ENCODE measurements at places on chromosomes 16 and 17.
A peak's percentile ranks its signal among the peaks of the same experiment; 100 is the strongest.

GRCh38 chr17:47978324-47978723 is 7.4 kb downstream of the CDK5RAP3 start:
- no peak for DNase-seq

DNA sequence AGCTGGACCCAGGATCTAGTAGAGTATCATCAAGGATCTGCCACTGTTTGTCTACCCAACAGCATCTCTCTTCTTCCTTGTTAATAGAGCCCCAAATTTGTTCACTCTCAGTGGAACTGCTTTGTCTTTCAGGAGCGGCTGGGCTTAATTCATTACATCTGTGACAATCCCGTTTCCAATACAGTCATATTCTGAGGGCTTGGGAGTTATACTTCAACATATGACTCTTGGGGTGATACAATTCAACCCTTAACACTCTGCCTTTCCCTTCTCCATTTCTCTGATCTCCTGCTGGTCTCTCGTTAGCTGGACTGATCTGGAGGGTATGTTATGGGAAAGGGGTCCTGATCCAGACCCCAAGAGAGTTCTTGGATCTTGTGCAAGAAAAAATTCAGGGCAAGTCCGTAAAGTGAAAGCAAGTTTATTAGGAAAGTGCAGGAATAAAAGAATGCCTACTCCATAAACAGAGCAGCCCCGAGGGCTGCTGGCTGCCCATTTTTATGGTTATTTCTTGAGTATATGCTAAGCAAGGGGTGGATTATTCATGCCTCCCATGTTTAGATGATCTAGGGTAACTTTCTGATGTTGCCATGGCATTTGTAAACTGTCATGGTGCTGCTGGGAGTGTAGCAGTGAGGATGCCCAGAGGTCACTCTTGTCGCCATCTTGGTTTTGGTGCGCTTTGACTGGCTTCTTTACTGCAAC is 42.4 kb downstream of the IQCK start:
- DNase-seq = no peak

DNA sequence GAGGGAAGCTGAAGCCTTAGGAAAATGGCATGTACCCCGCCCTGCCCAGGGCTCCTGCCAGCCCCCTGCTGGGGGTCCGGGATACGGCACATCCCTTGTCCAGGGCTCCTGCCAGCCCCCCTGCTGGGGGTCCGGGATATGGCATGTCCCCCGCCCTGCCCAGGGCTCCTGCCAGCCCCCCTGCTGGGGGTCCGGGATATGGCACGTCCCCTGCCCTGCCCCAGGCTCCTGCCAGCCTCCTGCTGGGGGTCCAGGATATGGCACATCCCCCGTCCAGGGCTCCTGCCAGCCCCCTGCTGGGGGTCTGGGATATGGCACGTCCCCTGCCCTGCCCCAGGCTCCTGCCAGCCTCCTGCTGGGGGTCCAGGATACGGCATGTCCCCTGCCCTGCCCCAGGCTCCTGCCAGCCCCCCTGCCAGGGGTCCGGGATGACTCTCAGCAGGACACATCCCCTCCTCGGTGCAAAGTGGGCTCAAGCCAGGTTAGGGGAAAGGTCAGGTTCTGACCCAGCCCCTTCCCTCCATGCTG is 43.2 kb downstream of the RPH3AL start:
- no peak for DNase-seq

DNA sequence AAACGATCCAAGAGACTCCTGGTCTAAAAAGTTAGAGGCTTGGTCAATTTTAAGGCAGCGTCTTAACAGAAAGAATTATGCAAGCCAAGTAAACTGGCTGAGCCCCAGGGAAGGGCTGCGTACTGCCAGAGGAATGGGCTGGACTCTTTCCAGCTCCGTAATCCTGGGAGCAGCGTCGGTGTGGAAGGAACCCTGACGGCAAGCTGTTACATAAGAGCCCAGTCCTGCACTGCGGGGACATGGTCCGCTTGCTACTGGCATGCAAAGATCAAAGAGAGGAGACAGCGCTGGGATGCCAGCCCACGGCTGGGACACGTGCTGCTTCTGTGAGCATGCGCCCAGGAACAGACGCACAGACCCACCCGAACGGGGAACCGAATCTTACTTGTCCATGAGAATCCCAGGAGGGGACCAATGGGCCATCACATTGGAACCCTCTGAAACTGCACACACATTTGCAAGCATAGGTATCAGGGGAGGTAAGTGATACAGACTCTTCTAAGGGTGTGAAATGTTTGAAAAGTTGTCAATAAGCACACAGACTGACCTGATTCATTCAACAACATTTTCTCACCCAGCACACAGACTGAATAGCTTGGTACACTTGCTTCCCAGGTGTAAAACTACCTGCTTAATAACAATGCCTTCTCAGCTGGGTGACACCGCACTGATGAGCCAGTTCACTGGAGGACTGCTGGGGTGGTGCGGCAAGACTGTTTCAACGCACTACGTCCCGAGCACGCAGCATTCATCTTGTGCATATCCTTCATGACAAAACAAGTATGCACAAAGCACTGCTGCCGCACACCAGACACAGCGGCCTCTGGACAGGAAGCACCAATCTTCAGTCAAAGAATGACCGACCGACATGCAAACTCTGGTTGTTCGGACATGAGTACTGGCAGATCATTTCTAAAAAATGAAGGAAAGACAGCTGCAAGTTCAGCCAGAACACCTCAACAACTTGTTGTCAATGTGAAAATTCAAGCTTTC is 94.9 kb downstream of the ANKRD11 start:
- DNase-seq = no peak

DNA sequence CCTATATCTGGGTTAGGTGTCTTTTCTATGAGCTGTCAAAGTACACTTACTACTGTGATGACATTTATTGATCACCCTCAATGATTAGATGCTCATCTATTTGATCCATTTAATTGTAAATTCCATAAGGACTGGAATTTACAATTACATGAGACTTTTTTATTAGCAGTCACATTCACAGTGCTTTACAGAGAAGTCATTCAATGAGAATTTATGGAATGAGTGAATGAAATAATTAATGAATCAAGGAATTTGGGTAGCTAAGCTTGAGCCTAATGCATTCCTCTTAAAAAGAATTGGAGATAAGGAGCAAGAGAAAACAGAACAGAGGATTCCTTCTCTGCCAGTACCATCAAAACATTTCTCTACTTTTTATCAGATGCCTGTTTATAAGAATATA is 1437.5 kb upstream of the CDH8 start:
- DNase-seq = no peak

DNA sequence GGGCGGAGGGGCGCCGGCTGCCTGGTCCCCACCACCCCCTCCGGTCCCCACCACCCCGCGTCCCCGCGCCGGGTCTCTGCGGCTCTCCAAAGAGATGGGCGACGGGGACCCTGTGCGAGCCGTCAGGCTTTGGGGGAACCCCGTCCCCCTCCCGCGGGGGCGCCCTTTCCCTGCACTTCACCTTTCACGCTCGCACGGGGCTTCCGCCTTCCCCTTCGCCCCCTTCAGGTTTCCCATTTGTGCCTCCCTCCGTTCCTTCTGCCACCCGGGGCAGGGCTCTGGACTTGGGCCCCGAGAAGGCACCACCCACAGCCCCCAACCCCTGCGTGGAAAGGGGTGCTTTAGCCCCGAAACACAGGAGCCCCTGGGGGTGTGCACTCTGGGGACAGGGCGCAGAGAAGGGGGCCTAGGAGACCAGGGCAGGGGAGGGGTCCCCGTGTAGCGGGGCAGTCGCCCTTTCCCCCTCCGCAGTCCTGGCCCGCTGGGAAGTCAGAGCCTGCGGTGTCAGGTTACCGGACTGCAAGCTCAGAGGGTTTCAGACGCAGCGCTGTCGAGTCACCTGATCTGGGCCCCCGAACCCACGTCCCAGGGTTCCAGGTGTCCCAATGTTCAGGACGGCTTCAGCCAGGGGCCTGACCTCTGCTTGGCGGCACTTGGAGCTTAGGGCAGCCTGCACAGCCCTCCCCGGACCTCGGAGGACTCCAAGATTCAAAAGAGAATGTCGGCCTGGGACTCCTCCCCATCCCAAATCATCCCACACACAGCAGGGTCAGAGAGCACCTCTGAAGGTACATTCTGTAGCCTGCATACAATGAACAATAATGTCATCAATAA is 6.7 kb upstream of the CCDC92B start:
- DNase-seq = no peak

DNA sequence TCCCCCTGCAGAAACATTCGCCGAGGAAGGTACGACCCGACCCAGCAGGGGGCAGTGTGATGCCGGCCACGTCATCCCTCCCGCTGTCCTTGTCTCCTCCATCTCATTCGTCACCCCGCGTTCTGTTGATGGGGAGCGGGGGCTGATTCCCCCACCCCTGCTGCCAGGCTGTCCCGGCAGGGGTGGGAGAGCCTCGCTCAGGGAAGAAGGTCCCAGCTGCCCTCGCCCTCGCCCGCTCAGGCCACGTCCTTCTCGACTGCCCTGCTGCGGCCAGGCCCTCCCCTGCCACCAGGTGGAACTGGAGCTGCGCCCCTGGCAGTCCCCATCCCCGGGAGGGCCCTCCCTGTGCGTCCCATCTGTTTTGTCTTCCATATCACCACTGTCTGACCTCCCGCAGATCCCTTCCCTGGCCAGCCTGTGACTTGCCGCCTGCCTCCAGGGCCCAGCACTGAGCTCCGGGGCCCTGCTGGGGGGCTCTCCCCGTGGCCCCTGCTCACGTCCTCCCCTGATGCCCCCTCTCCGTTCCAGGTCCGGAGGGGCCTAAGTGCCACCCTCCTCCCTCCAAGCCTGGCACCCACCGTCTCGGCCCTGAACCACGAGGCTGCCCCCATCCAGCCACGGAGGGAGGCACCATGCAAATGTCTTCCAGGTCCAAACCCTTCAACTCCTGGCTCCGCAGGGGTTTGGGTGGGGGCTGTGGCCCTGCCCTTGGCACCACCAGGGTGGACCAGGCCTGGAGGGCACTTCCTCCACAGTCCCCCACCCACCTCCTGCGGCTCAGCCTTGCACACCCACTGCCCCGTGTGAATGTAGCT is 20.6 kb downstream of the ADAM11 start:
- DNase-seq = peak; percentile 51

GRCh38 chr16:15732416-15732815 is 82.4 kb downstream of the NDE1 start:
- no peak for DNase-seq

- DNase-seq = no peak
Measured at GRCh38 chr16:74611721-74612120, 4.8 kb upstream of the GLG1 start.

- DNase-seq = no peak
Measured at GRCh38 chr16:19879241-19879792, 5.3 kb downstream of the GPRC5B start.
